ENCODE measurements at places on chromosomes 7 and 10.
A peak's percentile ranks its signal among the peaks of the same experiment; 100 is the strongest.

- DNase-seq, result no peak
Observed at GRCh38 chr7:80053124-80053523, 81.5 kb upstream of the GNAI1 start.

GRCh38 chr7:48389977-48390376, 218.7 kb downstream of the ABCA13 start:
- no peak for DNase-seq

GRCh38 chr10:3776796-3777571, 8.0 kb downstream of the KLF6 start:
- peak; percentile 80 for DNase-seq

- DNase-seq, result no peak
Observed at GRCh38 chr10:115968236-115968635, 304.8 kb downstream of the GFRA1 start.

DNA sequence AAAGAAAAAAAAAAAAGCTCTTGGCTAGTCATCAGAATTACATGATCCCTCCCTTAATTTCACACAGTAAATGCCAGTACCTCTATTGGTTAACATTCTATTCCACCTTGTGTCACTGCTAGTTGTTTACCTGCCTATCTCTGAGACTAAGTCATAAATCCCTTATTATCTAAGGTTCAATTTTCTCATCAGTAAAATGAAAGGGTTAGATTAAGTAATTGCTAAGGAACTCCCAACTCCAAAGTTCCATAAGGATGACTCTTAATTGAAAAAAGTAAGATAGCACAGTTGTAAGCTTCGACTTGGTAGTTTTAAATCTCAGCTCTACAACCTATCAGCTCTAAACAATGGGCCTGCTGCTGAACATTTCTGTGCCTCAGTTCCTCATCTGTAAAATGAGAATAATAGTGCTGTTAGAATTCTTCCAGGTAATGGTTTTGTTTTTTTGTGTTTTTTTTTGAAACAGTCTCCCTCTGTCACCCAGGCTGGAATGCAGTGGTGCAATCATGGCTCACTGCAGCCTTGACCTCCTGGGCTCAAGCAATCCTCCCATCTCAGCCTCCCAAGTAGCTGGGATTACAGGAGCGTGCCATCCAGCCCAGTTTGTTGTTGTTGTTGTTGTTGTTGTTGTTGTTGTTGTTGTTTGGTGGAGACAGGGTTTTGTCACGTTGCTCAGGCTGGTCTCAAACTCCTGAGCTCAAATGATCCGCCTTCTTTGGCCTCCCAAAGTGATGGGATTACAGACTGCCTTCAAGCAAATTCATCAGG, 35.6 kb downstream of the SRPK2 start:
- no peak for DNase-seq

GRCh38 chr10:124896751-124897150, 45.2 kb upstream of the ZRANB1 start:
- no peak for DNase-seq

GRCh38 chr10:71756311-71757191, 16.8 kb downstream of the VSIR start:
- no peak for DNase-seq

GRCh38 chr10:77187376-77187999, 450.1 kb downstream of the KCNMA1 start:
- DNase-seq, result no peak

- no peak for DNase-seq
Observed at GRCh38 chr10:112967200-112967599, 17.2 kb downstream of the TCF7L2 start.

- DNase-seq, result no peak
Observed at GRCh38 chr7:44980393-44981034, 1.7 kb upstream of the MYO1G start.

DNA sequence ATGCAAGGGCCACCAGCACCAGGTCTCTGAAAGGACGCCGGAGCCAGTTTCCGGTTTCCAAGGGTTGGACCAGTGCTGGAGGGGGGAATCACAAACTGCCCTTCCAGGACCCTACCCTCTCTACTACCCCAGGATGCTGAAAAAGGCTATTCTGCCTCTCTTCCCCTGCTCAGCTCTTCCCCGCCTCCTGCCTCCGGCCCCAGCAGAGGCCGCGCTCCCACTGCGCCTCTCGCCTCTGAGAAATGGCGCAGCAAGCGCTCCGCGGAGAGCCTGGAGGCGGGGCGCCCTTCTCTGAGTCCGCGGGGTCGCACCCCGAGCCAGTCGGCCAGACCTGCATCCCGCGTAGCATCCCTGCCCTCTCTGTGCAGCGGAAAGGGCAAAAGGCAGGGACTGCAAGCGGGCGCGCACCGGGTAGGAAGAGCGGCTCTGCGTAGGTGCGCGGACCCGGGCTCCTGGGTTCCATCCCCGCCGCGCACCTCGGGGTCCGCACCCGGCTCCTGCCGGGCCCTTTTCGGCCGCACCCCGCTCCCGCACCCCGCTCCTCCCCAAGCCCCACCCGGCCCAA, 476 bp upstream of the RET start:
- DNase-seq, result no peak

GRCh38 chr7:50355817-50356178, 51.3 kb downstream of the IKZF1 start:
- no peak for DNase-seq

- DNase-seq, result no peak
Observed at GRCh38 chr10:16519908-16520861, 1.5 kb downstream of the C1QL3 start.

- no peak for DNase-seq
Observed at GRCh38 chr10:69383558-69383957, 33.2 kb downstream of the TACR2 start.

- DNase-seq, result no peak
Observed at GRCh38 chr7:141954334-141954733, 7.6 kb upstream of the CLEC5A start.

- DNase-seq, result no peak
Observed at GRCh38 chr7:50783801-50784507, 1.3 kb upstream of the GRB10 start.

GRCh38 chr7:6272481-6273323, at the start of gene CYTH3:
Gene CYTH3, minus strand, starts transcription at chr7:6272624. Its CDS starts 117 bp downstream, at chr7:6272507.
- DNase-seq, result peak; percentile 94

DNA sequence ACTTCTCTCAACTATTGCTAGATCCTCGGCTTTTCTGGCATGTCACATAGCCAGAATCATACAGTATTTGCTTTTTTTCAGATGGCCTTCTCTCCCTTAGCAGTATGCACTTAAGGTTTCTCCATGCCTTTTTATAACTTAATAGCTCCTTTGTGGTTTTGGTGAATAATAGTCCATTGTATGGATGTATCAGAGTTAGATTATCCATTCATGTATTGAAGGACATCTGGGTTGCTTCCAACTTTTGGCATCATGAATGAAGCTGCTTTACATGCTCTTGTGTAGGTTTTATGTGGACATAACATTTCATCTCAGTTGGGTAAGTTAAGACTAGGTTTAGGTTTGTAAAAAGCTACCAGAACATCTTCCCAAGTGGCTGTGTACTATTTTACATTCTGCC, 4.6 kb downstream of the ATP5F1C start:
- no peak for DNase-seq

DNA sequence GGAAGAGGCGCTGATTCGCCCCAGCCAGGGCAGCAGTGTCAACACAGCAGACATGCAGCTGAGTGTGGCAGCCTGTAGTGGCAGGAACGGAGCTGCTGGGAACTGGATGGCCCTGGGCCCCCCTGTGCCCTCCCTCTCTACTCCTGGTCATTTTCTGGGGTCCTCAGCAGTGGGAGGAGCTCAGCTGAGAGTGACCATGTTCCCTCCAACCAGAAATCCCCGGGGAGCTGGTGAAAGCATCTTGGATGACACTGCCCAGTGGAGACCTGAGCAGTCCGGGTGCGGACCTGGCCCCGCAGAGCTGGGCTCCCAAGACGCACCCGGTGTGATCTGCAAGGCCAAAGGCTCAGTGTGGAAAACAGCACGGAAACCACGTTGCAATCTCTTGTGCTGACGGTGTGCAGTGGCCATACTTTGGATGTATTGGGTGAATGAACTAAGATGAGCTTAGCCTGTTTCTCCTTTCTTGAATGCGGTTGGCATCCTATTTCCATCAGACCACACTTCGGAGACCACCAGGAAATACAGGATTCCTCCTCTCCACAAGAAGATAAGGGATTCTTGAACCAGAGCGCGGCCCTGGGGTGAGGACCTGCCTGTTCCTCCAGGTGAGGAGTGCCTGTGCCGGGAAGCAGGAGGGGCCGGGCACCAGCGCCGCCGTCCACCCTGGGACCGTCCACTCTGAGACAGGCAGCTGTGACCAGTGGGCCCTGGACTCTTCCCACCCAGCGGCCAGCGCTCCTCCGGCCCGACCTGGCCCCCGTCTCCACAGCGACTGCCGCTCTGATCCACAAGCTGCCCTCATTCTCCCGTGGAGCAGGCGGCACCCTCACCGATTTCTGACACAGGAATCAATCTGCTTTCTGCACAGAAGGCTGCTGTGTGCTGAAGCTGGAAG, 93.5 kb upstream of the DIP2C start:
- no peak for DNase-seq

GRCh38 chr7:99184532-99185218, 23.2 kb downstream of the KPNA7 start:
- no peak for DNase-seq

DNA sequence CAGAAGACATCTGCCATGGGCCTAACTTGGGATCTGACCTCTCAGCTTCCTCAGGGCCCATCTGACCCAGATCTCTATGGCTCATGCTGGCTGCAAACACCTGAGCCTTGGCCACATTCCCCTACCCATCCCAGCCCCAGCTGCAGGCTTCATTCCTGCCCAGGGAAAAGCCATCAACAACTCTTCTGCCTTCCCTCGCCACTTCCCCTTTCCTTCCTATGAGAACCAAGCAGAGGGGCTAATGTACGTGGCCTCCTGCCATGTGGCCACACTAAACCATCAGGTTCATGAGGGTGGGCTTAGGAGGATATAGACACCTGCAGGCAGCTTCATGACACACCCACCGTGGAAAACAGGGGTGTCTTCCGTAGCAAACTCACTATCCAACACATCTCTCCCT, 312.2 kb downstream of the GALNT17 start:
- DNase-seq, result no peak
